GM18507 (cell line): ENCODE measurements at places on chromosomes 12 and 14.
A peak's percentile ranks its signal among the peaks of the same experiment; 100 is the strongest.

DNA sequence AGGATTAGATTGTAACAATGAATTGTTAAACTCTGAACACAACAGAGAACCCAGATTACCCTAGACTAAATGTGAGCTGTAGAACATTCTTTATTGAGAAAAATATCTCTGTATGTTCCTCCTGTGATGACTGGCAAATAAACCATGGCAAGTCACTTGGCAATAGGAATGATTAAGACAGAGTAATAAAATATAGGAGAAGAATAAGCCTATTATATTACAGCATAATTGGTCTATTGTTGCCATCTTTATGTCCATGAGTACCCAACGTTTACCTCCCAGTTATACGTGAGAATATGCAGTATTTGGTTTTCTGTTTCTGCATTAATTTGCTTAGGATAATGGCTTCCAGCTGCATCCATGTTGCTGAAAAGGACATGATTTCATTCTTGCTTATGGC, 211.2 kb upstream of the AVPR1A start:
- DNase-seq = no peak

- no peak for DNase-seq
These were observed 19.5 kb downstream of the SNW1 start for GRCh38 chr14:77741438-77741837.

- no peak for DNase-seq
These were observed 8.4 kb upstream of the MLEC start for GRCh38 chr12:120678572-120678971.

GRCh38 chr14:34169561-34169960, 218.7 kb upstream of the EGLN3 start:
- no peak for DNase-seq

GRCh38 chr14:88156127-88156526, 151.2 kb downstream of the GPR65 start:
- DNase-seq = no peak

GRCh38 chr12:115149279-115149678, 465.3 kb upstream of the TBX3 start:
- no peak for DNase-seq

- DNase-seq = no peak
These were observed 97.9 kb upstream of the EEA1 start for GRCh38 chr12:93027041-93027440.

DNA sequence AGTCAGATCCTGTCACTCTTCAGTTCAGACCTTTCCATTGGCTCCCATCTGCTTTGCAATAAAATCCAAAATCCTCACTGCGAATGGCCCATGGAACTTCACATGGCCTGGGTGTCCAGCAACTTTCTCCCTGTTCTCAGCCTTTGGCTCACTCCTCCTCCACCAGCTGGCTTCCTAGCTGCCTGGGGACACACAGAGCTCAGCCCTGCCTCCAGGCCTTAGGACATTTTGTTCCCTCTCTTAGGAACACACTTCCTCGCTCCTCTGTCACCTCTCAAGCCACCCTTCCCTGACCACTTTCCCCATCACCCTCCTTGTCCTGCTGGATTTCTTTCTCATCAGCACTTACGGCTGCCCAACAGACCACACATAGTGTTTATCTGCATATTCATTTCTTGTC, 419.6 kb downstream of the MED13L start:
- DNase-seq = no peak

DNA sequence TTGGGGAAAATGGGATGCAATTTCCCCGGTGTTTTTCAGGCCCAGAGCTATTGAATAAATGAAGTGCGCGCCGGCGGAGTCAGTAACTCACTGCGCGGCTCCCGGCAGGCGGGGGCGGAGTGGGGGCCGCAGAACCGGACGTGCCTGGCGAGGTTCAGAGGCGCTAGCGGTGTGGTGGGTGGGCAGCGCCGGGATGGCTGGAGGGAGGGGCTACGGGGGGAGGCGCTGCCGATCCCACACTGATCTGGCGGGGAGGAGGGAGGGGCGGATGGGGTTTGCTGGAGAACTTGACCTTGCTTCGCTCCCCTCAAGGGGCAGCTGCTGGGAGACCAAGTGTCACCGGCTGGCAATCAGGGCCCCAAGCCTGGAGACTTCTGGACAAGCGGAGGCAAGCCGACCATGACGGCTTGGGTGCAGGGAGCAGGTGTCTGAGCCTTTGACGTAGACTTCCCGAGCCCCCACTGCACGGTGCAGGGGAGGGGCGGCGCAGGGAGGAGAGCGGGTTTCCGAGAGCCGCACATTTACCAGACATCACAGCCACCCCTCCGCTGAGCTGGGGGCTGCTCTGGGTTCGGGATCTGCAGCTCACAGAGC, 174.1 kb upstream of the RTL1 start:
- no peak for DNase-seq

- DNase-seq = no peak
These were observed 54.4 kb upstream of the BTG1 start for GRCh38 chr12:92199819-92200576.

GRCh38 chr12:15346488-15346887, 24.2 kb downstream of the PTPRO start:
- DNase-seq = no peak

GRCh38 chr12:19030180-19030579, 99.4 kb upstream of the PLEKHA5 start:
- DNase-seq = no peak

DNA sequence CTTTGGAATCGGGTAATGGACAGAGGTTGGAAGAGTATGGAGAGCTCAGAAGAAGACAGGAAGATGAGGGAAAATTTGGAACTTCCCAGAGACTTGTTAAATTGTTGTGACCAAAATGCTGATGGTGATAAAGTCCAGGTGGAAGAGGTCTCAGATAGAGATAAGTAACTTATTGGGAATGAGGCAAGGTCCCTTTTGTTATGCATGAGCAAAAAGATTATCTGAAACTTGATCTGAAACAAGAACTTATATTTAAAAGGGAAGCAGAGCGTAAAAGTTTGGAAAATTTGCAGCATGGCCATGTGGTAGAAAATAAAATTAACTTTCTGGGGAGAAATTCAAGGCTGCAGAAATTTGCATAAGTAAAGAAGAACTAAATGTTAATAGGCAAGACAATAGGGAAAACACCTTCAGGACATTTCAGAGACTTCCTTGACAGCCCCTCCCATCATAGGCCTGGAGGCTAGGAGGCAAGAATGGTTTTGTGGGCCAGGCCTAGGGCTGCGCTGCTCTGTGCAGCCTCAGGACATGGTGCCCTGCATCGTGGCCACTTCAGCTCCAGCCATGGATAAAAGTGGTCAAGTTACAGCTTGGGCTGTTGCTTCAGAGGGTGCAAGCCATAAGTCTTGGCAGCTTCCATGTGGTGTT, 425.7 kb upstream of the PRICKLE1 start:
- no peak for DNase-seq

DNA sequence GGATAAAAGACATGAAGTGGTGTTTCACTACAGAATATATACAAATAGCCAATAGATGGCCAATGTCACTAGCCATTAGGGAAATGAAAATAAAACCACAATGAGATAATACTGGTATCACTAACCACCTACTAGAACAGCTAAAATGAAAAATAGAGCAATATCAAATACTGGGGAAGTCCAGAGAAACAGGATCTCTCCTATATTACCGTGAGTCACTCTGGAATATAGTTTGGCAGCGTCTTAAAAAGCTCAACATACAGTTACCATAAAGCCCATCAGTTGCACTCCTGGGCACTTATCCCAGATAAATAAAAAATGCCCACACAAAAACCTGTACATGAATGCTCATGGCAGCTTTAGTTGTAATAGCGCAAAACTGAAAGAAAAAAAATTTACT, 101.7 kb downstream of the TMTC1 start:
- DNase-seq = no peak

GRCh38 chr14:74945261-74945851, 10.0 kb downstream of the PGF start:
- no peak for DNase-seq

GRCh38 chr12:10759657-10760056, 36.5 kb upstream of the YBX3 start:
- DNase-seq = no peak

GRCh38 chr14:95439881-95440280, 76.6 kb downstream of the SYNE3 start:
- DNase-seq = no peak

GRCh38 chr12:116996621-116997020, 85.9 kb downstream of the FBXW8 start:
- DNase-seq = no peak

DNA sequence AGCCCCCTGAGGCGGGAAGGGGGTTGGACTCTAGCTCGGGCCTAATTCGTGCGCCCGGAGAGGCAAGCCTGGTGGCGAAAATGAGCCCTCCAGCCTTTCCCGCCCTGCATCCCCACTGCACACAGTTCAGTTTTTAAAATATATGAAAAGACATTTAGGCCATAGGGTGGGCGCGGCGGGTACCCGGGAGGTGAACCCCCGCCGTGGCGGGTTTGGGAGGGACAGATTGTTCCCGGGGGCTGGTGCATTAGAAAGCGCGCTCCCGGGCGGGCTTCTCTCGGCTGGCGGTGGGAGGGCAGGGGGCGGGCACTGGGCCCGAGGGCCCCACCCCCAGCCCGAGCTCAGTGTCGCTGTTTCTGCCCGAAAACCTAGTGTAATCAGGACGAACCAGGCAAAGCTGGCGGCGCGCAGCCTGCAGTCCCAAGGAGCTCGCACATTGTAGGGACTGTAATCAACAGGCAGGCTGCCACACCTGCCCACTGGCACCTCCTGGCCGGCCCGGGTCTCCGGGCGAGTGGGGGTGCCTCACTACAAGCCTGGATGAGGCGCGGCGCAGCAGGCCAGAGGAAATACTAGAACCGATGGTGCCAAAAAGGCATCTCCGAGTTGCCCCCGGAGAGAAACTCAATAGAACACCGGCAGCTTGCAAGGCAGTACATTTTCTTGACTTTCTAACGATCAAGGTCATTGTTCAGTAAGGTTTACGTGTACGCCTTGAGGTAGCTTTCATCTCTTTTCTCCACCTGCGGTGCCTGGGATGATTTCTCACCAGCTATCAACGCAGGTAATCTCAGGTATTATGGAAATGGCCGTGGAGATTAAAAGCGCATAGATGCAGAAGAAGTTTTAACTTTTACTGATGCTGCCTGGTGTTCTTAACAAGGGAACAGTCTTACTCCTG, 764 bp upstream of the SPTB start:
- peak; percentile 28 for DNase-seq

DNA sequence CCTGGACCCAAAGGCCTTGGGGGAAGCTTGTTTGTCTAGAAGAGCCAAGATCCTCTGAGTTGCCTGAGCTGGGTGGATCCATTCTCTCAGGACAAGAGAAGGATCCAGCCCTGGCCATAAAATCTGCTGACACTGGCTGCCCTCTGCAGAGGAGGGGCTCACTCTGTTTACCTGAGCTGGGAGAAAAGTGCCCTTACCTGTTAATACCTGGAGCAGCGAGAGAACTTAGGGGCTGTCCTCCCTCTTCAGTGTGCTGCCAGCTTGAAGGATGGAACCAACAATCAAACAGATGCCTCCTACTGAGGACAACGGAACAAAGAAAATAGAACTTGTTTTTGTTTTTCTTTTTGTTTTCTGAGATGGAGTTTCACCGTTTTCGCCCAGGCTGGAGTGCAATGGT, 7.3 kb upstream of the KRT7 start:
- no peak for DNase-seq

GRCh38 chr12:101424620-101425019, 17.0 kb upstream of the ARL1 start:
- DNase-seq = no peak

DNA sequence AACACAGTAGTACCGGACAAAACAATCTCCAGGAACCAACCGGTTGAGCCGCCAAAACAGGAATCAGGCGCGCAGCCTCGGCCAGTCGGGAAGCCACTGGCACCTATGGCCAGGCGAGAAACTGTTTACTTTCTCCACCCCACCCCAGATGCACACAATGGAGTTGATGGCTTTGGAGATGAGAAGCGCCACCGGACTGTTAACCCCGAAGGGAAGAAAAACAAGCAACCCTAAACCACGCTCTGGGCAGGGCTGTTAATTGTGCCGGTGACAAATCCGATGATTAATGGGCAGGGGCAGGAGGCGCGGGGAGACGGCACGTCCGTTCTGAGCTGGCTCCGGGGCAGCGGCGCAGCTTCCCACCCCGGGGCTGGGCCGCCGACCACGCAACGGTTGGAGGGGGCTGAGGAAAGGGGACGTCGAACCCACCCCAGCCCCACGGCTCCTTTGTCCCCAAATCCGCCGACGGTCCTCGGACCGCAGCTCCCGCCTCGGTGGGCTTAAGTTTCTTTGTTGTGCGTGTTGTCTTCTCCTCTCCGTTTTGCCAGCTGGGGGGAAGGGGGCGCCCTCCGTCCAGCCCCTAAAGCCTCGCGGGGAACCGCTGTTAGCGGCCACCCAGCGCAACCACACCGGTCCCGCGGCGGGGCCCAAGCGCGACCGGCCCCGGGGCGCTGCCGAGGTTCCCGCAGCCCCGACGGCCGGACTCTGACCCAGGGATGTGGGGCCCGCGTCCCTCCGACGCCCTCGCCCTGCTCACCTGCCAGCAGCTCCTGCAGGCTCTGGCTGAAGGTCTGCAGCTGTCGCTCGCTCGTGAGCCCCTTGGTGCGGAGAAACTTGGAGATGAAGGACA, 790 bp downstream of the BTG1 start:
- no peak for DNase-seq

GRCh38 chr12:45125997-45126396, 75.1 kb upstream of the DBX2 start:
- no peak for DNase-seq

- no peak for DNase-seq
These were observed 150.3 kb downstream of the DAD1 start for GRCh38 chr14:22438742-22439141.

- no peak for DNase-seq
These were observed 74.7 kb downstream of the RPS6KA5 start for GRCh38 chr14:90985601-90986242.

DNA sequence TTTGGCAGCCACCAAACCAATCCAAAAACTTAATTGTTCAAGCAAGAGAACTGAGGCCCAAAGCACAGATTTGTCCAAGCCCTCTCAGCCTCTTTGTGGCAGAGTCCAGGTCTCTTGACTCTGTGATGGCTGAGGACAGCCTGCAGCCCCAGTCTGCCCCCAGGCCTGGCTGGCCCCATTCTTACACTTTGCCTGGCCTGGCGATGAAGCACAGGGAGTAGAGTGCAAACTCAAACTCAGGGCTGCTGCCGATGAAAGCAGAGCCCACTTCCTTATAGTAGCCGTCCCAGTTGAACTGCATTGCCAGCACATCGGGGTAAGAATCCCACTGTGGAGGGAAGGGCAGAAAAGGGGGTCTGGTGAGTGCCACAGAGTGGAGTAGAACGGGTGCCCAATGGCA, 5.6 kb upstream of the RPAP3 start:
- no peak for DNase-seq

GRCh38 chr12:42237853-42238239, 202 bp downstream of the YAF2 start:
- DNase-seq = no peak

GRCh38 chr12:74914378-74914777, 295.3 kb downstream of the KCNC2 start:
- no peak for DNase-seq

- DNase-seq = no peak
These were observed 90.1 kb downstream of the TNFAIP2 start for GRCh38 chr14:103213331-103213730.
